ENCODE measurements at places on chromosomes 6 and 20.

DNA sequence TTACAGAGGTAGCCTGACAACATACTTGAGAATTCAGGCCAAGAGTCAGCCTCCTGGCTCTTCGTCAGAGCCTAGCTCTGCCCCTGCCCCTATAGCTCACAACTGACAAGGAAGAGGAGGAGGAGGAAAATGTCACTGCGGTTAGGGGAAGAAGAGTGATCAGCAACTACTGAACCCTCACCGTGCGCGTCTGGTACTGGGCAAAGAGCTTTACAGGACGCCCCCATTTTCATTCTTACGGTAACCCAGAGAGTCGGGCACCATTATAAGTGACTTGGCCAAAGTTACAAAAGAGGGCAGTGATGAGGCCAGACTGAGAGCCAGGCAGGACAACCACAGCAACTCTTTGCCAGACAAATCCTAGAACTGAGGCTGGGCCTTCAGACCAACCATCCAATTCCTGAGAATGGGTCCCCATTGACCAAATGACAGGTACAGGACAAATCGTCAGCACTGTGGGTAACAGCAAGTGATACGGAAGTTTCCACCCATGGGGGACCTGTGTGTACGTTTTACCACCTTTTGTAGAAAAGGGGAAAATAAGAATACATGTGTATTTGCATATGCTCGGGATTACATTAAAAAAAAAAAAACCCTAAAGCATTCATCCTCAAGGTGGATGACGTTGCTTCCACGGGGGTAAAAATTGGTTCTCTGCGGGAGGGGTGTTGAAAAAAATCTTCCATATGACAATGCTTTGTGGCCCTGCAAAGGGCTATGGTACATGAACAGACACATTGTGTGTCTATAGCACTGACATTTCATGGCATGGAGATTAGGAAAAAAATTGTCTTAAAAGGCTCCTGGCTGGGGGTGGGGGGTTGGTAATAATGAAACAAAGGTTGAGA lies 118.0 kb downstream of the NFATC2 start:
- DNase-seq = no peak

DNA sequence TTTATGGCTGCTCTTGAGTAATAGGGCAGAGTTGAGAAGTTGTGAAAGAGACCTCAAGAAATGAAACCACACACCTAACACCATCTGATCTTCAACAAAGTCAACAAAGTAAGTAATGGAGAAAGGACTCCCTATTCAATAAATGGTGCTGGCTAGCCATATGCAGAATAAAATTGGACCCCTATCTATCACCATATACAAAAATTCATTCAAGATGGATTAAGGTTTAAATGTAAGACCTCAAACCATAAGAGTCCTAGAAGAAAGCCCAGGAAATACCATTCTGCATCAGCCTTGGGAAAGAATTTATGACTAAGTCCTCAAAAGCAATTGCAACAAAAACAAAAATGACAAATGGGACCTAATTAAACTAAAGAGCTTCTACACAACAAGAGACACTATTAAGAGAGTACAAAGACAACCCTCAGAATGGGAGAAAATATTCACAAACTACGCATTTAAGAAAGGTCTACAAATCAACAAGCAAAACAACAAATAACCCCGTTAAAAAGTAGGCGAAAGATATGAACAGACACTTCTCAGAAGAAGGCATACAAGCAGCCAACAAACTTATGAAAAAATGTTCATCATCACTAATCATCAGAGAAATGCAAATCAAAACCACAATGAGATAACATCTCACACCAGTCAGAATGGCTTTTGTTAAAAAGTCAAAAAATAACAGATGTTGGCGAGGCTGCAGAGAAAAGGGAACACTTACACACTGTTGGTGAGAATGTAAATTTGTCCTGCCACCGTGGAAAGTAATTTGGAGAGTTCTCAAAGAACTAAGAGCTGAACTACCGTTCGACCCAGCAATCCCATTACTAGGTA lies 4.0 kb downstream of the MAP3K5 start:
- peak; percentile 59 for DNase-seq

DNA sequence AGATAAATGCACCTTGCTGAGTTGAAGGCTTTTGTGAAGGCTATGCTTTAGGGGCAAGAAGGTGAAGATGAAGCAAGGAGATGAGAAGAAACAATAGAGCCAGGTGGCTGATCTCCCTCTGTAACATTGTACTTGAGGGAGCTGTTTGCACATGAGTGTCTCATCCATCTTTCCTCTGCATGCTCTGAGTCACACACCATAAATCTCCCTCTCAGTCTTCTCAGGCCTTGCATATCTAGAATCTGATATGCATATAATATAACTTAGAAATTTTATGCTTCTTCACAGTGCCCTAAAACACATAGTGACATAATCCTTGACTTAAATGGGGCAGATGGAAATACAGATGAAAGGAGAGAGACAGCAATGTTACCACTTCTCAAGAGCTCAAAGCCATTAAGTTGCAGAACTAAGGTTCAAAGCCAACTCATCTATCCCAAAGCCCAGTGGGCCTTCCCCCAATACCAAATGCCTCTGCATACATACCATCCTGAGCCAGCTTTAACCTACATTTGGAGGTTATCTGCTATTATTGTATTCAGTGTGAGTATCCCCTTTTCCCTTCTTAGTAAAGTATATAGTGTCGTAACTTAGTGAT lies 62.4 kb upstream of the STXBP5 start:
- peak; percentile 22 for DNase-seq

DNA sequence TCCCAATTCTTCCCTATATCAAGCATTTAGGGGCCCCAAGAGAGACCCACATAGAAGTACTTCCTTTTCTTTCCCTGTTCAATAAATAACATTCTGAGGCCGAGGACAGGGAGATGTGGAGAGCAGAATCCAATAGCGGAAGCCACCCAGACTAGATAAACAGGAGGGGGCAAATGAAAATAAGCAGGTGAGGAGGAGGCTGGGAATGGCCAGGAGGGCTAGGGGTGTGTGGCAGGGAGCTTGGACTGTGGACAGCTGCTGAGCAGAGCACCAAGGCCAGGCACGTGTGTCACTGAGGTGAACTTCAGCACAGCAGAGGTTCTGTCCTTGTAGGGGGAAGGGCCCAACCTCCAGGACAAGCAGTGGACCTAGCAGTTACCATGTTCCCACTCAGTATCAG lies 339.2 kb downstream of the FOXA2 start:
- no peak for DNase-seq

DNA sequence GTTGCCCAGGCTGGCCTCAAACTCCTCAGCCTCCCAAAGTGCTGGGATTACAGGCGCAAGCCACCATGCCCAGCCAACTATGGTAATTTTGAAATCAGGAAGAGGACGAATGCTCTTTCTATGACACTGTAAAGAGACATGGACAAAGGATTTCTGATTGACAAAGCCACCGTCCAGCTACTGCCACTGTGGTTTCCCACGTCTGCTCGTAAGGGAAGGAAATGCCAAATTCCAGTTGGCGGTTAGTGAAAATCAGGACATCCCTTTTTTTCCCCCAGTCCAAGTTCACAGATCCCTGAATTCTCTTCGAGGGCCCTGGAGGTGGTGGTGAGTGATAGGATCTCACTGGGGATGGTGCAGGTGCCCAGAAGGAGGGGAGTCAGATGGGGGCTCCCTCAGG lies 31.2 kb downstream of the SNAI1 start:
- no peak for DNase-seq

DNA sequence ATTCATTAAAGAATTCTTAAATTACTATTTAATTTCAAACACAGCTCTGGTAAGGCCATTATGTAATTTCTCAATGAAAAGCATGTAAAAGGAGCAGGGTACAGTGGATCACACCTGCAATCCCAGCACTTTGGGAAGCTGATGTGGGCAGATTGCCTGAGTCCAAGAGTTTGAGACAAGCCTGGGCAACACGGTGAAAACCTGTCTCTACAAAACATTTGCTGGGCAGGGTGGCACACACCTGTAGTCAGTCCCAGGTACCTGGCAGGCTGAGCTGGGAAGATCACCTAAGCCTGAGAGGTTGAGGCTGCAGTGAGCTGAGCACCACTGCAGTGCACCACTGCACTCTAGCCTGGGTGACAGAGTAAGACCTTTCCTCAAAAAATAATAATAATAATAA lies 37.4 kb downstream of the MDN1 start:
- no peak for DNase-seq

- no peak for DNase-seq
These were observed 24.2 kb downstream of the TBC1D7 start for GRCh38 chr6:13304101-13304500.

Data from RPMI7951 (cell line).